ENCODE measurements at places on chromosomes 3 and 15. TPM values are rescaled to one million over a fixed set of nuclear protein-coding genes. Genes with fewer than 3 reads are reported as not detected.

DNA sequence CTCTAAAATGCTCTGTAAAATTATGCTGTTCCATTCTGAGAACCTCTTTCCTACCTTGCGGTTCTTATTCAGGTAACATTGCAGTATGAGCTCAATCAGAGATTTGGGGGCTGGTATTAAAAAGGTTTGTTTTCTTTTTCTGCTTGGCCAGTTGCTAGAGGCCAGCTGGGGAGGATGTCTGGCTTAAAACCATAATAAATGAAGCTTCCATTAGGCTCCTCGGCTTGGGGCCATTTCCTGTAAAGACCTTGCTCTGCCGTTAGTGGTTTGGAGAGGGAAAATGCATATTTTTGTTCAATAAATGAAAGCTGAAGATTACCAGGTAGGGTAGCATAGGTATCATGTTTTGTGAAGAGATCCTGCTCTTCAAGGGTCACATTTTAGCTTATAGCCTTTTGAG lies 55.2 kb downstream of the MCTP2 start:
- no peak for DNase-seq

The P2RY1 gene
- total RNA-seq: 0.82 TPM

The SCN11A gene
- total RNA-seq: 0.21 TPM

The TEX9 gene
- total RNA-seq: 1.5 TPM

GRCh38 chr3:89908711-89909213 lies 801.3 kb downstream of the EPHA3 start:
- DNase-seq: no peak

DNA sequence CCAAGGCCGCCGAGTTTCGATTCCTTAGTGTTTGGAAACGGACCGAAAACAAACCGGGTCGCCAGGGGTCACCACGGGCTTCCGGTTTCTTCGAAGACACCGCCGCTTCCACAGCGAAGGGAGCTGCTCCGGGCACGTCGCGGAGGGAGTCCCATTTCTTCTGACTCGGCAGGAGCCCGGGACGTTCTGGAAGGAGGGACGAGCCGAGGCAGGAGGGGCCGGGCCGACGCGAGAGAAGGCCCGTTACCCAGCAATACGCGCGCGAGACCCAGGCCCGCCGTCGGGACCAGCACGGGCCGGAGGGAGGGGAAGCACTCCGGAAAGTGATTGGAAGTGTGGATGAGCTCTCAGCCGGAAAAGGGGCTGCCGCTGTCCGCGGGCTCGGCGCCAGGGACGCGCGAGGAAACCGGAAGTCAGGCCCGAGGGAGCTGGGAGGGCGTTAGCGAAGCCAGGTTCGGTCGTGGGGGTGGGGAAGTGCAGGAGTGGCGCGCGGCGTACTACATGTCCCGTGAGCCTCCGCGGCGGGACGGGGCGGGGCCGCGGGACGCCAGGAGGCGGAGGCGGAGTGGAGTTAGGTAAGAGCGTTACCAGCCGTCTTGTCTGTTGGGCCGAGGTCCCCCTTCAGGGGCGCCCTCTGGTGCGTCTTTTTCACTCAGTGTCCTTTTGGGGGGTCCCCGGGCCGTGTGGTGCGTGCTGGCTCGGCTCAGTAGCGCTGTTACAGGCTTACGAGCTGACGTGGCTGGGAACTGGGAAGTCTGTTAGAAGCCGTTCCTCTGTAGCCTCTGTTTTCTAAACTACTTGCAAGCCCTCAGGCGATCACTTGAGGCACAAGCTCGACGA lies at the start of the genes AZI2 and ZCWPW2:
AZI2 (minus strand) TSS at position 196 of the 840 bp plus-strand sequence. CDS start 8,207 bp downstream, outside the sequence.
ZCWPW2 (plus strand) TSS at position 93 of the 840 bp plus-strand sequence. CDS start 64,348 bp downstream, outside the sequence.
- peak; percentile 94 for DNase-seq

The CPNE4 gene
- total RNA-seq: not detected

The OSTN gene
- total RNA-seq: not detected

The FANCD2OS gene
- total RNA-seq: not detected

The IQCF5 gene
- total RNA-seq: not detected

DNA sequence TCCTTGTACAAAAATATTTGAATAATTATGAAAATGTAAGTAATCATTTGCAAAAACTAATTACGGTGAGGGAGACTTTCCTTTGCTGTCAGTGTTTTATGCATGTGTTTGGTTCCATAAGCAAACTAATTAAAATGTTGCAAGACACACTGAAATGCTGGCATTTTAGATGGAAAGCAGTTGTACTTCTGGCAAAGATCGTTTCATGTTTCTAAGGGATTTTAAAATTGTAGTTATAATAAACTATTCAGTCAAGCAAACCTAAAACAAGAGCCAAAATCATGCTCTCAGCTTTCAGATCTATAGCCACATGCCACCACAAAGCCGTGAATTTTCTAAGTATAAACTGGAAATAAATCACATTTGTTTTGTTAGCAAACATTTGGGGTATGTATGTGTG lies 240.1 kb upstream of the ZNF385D start:
- DNase-seq: no peak

DNA sequence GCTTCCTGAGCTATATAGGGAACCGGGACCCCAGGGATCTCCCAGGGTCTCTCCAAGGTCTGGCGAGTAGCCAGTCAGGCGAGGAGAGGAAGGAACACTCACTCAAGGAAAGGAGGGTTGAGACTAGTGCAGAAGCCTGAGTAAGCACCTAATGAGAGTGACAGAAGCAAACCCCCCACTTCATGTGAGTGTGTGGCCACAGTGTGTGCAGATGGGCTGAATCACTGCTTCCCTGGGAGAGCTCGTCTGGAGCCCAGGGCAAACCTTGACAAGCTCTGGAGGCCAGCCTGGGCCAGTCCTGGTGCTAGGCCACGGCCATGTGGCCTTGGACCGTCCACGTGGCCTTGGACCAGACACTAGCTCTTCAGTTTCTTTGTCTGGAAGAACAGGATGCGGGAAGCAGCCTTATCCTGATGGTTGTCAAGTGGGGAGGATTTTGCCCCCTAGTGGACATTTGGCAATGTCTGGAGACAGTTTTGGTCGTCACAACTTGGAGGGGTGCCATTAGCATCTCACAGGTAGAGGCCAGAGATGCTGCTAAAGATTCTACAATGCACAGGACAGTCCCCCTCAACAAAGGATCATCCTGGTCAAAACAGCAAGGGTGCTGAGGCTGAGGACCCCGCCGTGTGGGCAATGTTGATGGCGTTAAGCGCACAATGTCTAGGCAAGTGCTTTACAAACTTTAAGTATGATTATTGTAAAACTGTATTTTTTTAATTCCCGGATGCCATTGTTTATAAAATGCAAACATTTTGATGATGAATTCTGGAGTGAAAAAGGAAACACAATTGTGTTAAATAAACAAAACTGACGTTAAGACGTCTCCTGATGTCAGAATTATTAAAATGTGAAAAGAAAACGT lies 34.8 kb upstream of the CTSH start:
- DNase-seq: no peak

The PLA2G4F gene
- not detected for total RNA-seq

The DPPA4 gene
- not detected for total RNA-seq

- DNase-seq: no peak
These were observed 517.2 kb downstream of the SHQ1 start for GRCh38 chr3:72331076-72331475.
